ENCODE measurements at places on chromosomes 1 and 21. TPM values are rescaled to one million over a fixed set of nuclear protein-coding genes. Genes with fewer than 3 reads are reported as not detected.

DNA sequence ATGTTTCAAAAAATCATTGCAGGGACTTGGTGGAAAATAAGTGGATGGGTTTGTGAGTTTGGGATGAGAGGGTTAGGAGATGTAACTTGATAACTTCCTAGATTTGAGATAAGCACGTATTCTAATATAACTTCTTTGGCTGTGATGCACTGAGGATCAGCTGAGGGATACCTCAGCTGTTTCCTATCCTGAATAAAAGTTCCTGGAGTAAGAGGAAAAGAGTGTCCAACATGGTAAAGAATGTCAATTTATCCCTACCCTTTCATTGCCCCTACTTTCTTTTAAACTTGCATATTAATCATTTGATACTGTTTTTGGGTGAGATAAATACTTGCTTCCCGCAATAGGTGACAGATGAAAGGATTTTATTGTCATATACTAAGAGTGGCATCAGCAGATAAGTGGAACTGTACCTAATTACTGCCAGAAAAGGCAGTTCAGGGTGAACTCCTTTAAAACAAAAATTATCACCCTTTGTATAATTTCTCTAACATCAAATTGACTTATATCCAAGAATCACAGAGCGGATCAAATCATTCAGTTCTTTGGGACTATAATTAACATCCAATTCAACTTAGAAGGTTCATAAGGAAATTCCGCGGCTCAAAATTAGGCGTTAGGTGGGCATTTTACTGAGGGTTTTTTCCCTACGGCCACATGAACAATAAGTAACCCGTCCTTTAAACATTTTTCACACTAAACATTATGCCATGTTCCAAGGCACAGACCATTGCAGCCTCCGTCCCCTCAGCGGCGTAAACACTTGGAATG lies 1.4 kb upstream of the SUCO start:
- DNase-seq, result no peak

DNA sequence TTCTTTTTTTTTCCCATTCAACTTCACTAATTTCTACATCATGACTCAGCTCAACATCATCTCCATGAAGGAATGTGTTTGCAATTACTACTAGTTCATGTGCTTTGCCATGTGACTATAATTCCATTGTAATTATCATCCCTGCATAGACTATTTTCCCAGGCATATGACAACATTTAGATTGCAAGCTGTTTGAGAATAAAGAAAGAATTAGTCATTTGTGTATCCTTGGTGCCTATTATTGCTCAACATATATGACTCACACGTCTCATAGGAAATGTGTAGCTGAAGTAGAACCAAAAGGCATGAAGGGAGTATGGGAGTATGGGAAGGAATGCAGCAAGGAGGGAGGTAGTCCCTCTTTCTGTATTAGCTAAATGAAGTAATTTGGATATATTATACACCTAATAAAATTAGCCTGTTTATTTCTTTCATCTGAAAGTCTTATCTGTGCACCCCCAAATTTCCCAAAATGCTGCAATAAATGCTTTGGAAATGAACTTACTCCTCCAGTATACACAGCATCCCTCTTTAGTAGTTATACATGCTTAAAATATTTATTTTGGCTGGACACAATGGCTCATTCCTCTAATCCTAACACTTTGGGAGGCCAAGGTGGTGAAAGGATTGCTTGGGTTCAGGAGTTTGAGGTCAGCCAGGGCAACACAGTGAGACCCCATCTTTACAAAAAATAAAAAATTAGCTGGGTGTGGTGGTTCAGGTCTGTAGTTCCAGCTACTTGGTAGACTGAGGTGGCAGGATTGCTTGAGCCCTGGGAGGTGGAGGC lies 316.9 kb upstream of the ADGRL4 start:
- DNase-seq, result no peak

GRCh38 chr1:167202049-167202448 lies 18.6 kb upstream of the POU2F1 start:
- DNase-seq, result no peak

- no peak for DNase-seq
Measured at GRCh38 chr1:111948209-111949171, 41.0 kb downstream of the KCND3 start.

DNA sequence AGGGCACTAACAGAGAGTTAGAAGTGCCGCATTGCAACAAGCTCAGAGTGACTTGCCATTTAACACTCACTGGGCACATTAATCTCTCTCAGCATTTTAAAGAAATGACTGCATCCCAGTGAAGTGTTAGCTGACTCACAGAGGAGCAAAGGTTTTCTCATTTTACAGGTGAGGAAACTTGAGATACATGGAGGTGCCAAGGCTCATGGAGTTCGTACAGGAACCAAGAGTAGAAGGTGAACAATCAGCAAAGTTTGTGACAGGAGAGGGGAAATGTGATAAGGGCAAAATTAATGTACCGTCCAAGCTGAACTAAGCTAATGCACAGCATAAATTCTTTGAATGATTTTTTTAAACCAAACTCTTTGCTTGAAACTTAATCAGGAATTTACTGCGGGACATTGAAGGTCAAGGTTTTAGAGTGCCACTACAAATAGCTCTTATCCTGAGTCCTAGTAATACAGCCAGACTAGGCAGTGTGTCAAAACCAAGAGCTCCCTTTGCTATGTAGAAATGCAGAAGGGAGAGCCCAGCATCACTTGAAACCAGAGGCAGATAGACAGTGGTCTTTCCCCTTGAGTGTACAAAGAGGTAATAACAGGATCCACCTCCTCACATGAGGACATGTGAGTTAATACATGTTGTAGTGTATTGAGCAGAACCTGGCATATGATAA lies 22.4 kb upstream of the NTPCR start:
- DNase-seq, result no peak

DNA sequence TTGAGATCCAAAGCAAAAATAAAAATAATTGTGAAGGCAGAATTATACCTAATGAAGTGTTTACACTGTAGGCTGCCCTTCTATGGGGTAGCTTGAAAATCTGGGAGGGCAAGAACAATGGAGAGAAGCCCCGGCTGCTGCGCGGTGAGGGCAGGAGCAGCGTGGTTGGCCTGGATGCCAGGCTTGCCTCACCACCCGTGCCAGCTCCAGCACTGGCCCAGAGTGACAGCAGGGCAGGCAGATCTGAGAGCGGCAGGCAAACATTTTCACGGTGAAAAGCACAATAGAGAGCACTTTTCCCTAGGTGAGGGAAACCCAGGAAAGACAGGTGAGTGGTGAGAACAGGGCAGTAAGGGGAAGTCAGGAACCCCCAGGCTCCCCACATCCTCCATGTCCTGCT lies 1.4 kb downstream of the PROK1 start:
- DNase-seq, result peak; percentile 15

DNA sequence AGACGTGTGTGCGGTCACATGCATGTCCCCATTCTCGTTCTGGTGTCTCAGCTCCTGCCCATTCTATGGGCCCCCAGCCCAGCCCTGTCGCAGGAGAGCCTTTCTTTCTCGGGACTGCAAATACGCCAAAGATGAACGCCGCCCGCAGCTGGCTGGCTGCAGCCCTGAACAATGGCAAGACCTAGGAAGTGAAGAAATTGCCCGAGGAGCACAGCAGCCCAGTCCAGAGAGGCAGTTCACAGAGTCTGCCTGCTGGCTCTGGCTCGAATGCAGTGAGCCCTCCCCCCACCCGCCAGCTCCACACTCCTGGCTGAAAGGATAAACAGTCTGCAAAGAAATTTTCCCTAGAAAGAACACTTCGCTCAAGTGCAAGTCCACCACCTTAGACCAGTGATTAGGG lies 23.3 kb downstream of the PAX7 start:
- DNase-seq, result no peak

DNA sequence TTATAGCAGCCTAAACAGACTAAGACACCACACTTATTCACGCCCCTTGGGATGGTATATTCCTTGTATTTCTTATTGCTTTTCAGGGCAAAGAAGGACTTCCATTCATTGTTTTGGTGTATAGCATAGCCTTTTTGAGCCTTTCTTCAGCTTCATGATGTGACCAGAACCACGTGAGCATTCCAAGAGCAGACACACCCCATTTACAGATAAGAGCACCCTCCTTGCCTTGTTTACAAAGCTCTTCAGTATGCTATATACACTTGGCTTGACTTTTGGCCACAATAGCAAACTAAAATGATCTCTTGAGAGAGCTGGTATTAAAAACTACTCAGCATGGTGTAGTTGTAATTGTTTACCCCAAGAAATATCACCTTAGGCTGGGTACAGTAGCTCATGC lies 78.7 kb downstream of the PIK3R3 start:
- no peak for DNase-seq

GRCh38 chr1:24417681-24418080 lies 2.1 kb downstream of the NIPAL3 start:
- DNase-seq, result no peak

- DNase-seq, result peak; percentile 43
Measured at GRCh38 chr1:2973601-2974593, 47.4 kb upstream of the ACTRT2 start.

DNA sequence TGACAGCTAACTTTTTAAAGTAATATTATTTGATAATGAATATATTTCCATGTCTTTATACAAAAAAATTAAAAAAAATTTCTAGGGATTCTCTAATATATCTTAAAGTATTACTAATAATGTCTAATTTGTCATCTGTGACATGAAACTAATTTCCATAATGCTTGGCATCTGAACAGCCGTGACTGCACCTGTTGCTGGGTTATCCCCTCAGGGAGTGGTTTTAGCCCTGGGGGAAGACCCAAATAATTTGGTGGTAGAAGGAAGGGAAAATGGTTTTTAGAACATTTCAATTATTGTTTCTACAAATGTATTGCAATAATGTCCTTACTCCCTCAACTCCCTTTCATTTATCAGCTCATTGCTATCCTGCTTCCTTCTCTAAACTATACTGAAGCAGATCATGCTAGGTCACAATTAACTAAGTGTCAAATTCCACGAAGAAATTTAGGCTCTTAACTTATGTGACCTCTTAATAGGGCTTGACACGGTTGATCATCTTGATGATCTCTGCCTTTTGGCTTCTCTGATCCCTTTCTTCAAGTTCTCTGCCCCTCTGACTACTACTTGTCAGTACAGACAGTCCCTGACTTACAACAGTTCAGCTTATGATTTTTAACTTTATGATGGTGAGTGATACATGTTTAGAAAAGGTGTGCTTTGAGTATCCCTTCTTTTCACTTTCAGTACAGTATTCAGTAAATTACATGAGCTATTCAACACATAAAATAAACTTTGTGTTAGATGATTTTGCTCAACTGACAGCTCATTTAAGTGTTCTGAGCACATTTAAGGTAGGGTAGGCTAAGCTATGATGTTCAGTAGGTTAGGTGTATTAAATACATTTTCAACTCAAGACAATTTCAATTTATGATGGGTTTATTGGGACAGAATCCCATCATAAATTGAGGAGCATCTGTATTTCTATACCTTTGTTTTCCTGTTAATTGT lies 26.4 kb upstream of the DPH5 start:
- DNase-seq, result no peak

- no peak for DNase-seq
Measured at GRCh38 chr1:168585191-168585590, 8.8 kb downstream of the XCL1 start.

- no peak for DNase-seq
Measured at GRCh38 chr1:206551296-206551985, 44.1 kb downstream of the RASSF5 start.

GRCh38 chr1:162404550-162405160 lies 7.3 kb downstream of the SH2D1B start:
- DNase-seq, result no peak

GRCh38 chr1:156834322-156834721 lies 17.7 kb upstream of the SH2D2A start:
- DNase-seq, result no peak

GRCh38 chr1:95216292-95216990 lies 17.6 kb upstream of the RWDD3 start:
- no peak for DNase-seq

DNA sequence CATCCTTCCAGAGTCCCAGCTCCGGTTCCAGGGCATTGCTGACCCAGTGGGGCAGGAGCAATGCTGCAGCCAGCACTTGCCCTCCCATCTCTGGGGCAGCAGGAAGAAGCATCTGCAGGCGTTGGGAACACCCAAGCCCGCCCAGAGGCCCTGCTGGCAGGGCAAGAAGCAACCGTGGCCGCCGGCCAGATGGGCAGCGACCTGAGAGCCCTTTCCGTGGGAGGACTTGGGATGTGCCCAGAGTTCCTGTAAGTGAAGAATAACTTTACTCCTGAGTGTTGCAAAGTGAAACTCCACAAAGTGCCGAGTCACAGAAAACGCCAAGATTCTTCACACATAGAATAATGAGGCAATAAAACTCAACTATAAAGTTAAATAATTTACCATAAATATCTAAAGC lies 46.0 kb downstream of the GRIK3 start:
- no peak for DNase-seq

DNA sequence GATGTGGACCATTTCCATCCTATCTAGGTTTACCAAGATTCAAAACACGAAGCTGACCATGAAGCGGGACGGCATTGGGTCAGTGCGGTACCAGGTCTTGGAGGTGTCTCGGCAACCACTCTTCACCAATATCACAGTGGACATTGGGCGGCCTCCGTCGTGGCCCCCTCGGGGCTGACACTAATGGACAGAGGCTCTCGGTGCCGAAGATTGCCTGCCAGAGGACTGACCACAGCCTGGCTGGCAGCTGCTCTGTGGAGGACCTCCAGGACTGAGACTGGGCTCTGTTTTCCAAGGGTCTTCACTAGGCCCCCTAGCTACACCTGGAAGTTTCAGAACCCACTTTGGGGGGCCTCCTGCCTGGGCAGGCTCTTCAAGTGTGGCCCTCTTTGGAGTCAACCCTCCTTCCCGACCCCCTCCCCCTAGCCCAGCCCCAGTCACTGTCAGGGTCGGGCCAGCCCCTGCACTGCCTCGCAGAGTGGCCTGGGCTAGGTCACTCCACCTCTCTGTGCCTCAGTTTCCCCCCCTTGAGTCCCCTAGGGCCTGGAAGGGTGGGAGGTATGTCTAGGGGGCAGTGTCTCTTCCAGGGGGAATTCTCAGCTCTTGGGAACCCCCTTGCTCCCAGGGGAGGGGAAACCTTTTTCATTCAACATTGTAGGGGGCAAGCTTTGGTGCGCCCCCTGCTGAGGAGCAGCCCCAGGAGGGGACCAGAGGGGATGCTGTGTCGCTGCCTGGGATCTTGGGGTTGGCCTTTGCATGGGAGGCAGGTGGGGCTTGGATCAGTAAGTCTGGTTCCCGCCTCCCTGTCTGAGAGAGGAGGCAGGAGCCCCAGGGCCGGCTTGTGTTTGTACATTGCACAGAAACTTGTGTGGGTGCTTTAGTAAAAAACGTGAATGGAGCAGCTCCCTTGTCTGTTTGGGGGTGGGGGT lies 864 bp upstream of the CCDC24 start:
- DNase-seq, result no peak

DNA sequence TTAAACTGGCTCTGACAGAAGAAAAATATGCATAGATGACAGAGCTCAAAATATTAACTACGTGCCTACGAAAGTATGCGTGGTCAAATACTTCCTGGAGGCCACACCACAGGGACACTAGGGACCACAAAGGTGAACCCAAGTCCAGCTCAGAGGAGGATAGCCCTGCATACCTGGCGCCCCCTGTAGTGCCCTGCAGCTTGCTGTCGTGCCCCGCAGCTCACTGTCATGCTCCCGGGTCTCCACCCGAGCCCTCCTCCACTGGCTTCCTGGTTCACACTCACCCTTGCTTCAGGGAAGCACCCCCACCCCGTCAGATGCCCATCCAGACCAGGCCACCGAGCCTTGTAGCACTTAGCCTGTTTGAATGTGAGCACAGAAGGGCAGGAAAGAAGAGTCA lies 16.7 kb upstream of the NADK start:
- no peak for DNase-seq

GRCh38 chr21:45863751-45864150 lies 117.8 kb upstream of the COL6A1 start:
- no peak for DNase-seq

The RNU1-1 gene
- under 0.01 TPM for total RNA-seq

The PTPN7 gene
- 48.7 TPM for total RNA-seq

The SHISAL2A gene
- 1.7 TPM for total RNA-seq

The TPTE gene
- total RNA-seq, result not detected

The FCRL5 gene
- total RNA-seq, result 6.3 TPM

The HSD3B2 gene
- total RNA-seq, result 14.9 TPM

Data from Peyer's patch (tissue), 4 donors.